Esophagus muscularis mucosa (tissue), 4 donors: ENCODE measurements at places on chromosomes 16 and 17. TPM values are rescaled to one million over a fixed set of nuclear protein-coding genes. Genes with fewer than 3 reads are reported as not detected.

Gene SLC52A1
- not detected for total RNA-seq

Gene ABCC11
- not detected for total RNA-seq

Gene GNG13
- not detected for total RNA-seq

Gene KCNJ16
- total RNA-seq = 0.83 TPM

Gene FSCN2
- 2.4 TPM for total RNA-seq

Gene NHLRC4
- total RNA-seq = 2.6 TPM
